ENCODE measurements at places on chromosomes 5 and 9.

DNA sequence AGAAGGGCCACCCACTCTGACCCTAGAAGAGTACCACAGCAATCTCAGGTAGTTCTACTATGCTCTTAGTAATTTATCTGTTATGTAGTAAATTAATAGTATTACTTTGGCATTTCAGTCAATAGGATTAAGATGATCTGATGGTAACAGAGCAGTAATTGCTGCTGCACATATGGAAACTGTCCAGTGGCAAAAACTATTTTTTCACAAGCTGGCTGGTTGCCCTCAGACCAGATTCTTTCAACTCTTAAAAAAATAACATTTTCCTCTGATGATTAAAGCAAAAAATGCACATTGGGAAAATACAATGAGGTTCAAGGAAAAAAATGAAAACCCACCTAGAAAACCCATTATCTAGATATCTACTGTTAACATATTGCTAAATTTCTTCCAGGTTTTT lies 19.7 kb downstream of the GLRA1 start:
- DNase-seq: peak; percentile 53

- peak; percentile 84 for DNase-seq
These were observed 213.3 kb downstream of the PCSK1 start for GRCh38 chr5:96219580-96220281.

GRCh38 chr9:90457386-90458190 lies 185.0 kb downstream of the DIRAS2 start:
- no peak for DNase-seq

- no peak for DNase-seq
These were observed 20.0 kb downstream of the ANKRD33B start for GRCh38 chr5:10583663-10584572.

DNA sequence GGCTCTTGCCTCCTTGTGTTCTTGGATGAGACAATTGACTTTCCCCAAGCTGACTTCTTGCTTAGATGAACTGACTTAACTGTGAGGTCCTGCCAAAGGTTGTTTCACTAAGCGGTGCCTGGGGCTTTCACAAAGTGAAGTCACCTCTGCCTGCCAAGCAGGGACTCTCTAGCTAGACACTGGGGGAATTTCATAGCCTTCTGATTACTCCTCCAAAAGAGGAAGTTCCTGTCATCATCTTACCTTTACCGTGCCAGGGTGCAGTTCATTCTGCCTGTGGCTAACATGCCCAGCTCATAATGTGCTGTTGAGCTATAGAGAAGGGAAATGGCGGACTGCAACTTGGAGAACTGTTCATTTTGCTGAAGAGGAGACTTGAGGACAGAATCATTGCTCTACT lies 472.0 kb upstream of the WWC1 start:
- no peak for DNase-seq

GRCh38 chr9:95517559-95518425 lies 1.0 kb upstream of the PTCH1 start:
- DNase-seq: peak; percentile 34

- DNase-seq: peak; percentile 35
These were observed 1.5 kb downstream of the NDFIP1 start for GRCh38 chr5:142110046-142110531.

GRCh38 chr5:178467568-178468195 lies 122.5 kb downstream of the COL23A1 start:
- no peak for DNase-seq

DNA sequence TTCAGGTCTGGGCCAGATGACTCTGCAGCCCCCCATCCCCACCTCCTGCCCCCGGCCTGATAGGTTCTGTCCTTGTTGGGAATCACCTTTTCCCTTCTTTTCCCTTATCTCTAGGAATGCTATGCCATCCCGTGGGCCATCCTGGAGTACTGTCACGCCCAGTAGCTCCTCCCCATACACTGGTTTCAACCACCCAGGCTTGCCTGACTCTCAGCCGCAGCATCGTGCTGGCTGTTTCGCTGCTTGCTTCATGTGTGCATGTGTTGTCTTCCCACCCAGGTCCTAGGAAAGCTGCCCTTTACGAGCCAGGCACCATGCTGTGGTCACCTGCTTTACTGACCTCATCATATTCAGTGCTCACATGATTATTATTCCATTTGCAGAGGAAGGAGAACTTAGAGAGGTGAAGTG lies 71.8 kb downstream of the ANGPTL2 start:
- no peak for DNase-seq

GRCh38 chr9:37329576-37329975 lies 92.9 kb upstream of the GRHPR start:
- DNase-seq: peak; percentile 22

- DNase-seq: peak; percentile 67
These were observed 1.0 kb upstream of the EFNA5 start for GRCh38 chr5:107671742-107672210.

DNA sequence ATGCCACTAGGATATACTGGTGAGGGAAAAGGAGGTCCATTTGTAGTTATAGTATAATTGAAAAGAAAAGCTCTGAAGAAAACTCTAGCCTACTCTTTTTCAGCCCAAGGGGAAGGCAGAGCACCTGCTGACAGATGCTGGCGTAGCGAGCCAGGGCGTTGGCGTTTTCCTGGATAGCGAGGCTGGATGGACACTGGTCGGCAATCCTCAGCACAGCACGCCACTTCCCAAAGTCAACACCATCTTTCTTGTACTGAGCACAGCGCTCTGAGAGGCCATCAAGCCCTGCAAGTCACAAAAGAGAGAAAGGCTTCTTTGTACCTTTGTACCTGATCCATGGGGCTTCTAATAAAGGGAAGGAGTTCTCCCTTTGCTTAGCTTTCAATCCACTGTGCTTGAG lies 8.2 kb downstream of the ALDOB start:
- no peak for DNase-seq

DNA sequence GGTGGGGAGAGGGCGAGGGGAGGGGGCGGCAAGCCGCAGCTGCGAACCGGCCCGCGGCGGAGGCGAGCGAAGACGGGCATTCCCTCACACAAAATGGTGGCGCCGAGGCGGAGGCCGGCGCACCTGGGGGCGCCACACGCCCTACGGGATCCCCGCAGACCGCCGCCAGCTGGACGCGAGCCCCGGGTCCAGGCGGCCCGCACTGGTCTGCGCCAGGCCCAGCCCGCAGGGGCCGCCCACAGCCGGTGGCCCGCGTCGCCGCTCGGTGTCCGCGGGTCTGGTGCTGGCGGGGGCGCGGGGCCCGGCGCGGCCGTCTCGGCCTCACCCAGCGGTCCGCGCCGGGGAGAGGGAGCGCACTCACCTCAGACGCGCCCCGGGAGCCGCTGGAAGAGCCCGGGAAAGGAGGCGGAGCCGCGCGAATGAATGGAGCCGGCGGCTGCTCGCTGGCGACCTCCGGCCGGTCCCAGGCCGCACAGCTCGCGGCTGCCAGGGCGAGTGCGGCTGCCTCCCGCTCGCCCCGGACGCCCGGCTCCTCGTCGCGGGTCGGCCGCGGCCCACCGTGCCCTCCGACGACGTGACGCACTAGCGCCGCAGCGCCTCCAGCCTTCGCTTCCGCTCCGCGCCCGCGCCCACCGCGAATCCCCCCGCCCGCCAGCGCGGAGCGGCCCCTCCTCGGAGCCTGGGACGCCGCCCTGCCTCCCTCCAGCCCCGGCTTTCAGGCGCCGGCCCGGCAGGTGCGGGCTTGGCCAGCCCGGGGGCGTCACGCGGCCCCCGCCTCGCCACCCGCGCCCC lies at the start of gene FAM169A:
Gene FAM169A, minus strand, starts transcription at position 584 of the 792 bp plus-strand sequence. CDS start 24,711 bp downstream, outside the sequence.
- DNase-seq: peak; percentile 81

GRCh38 chr5:10355071-10355889 lies 1.8 kb downstream of the MARCHF6 start:
- peak; percentile 53 for DNase-seq

- no peak for DNase-seq
These were observed 226.6 kb downstream of the MLLT3 start for GRCh38 chr9:20395651-20396050.
